ENCODE measurements at places on chromosomes 3 and 15.

DNA sequence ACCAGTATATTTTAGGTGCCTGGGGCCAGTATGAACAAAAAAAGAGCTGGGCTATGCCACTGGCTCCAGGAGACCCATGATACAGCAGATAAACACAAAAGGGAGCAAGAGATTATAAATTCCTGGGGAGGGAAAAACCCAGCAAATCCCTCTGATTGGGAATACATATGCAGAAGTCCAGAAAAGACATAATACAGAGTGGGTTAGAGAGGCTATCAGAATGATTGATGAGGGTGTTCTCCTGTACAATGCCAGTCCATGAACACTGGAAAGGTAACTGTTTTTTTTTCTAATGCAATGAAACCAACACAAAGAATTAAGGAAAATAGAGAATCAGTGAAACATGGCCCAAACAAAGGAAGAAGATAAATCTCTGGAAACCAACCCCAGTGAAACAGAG lies 5.4 kb upstream of the VPS39 start:
- DNase-seq, result no peak

DNA sequence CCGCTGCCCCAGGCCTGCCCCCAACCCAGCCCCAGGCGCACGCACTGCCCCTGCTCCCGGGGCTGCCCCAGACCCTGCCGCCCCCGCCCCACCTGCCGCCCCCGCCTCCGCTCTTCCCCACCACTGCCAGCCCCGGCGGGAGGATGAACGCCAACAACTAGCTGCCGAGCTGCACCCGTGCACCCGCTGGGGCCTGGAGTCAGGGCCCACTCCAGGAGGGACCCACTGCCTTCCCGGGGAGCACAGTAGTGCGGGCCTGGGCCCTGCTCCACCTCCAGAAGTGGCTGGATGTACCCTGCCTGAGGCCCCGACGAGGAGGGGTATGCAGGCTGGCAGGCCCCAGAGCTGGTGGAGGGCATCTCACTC lies 10.9 kb downstream of the ZBTB47 start:
- DNase-seq, result peak; percentile 61

GRCh38 chr3:55089211-55089610 lies 161.4 kb upstream of the LRTM1 start:
- no peak for DNase-seq

GRCh38 chr3:48023377-48023776 lies 7.2 kb upstream of the MAP4 start:
- no peak for DNase-seq

DNA sequence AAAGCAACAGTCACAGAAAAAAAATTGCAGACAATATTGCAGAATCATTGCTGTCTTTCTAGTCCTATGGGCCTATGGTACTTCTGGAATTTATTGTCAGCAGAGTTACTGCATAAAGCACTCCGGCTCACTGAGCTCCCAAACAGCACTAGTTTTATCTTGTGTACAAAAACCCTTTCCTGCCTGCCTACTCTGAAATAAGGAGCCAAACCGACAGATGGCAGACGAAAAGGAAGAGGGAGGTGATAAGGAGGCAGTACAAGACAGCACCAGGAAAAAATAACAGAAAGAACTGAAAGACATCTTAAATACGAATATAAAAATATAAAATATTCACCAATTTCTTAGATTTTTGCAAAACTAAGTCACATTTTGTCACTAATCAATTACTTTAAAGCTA lies 15.6 kb downstream of the HERC1 start:
- no peak for DNase-seq

GRCh38 chr3:172309741-172310427 lies 138.4 kb downstream of the GHSR start:
- no peak for DNase-seq

DNA sequence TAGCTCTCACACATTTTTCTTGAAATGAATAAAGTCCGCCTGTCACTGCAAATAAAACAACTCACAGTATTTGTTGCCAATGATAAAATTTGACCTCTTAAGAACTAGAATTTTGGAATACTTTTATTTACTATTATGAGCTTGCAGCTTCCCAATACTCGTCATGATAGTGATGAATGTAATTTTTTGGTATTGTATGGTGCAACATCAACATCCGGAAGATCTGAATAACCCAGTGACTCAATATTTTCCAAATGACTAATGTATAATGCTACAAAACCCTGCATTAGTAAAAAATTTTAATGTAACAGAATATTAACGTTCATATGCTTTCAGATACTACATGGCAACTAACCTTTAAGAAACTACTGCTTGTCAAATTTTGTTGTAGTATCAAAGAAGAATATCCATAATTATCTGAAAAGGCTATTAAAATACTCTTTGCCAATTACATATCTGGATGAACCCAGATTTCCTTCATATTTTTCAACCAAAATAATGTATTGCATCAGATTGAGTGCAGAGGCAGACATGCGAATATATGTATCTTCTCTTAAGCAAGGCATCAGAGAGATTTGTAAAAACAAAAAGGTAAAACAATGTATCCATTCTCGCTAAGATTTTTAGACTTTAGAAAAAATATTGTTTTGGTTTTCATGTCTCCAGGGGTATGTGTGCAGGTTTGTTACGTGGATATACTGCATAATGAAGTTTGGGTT lies 95.3 kb downstream of the IGF2BP2 start:
- DNase-seq, result no peak

DNA sequence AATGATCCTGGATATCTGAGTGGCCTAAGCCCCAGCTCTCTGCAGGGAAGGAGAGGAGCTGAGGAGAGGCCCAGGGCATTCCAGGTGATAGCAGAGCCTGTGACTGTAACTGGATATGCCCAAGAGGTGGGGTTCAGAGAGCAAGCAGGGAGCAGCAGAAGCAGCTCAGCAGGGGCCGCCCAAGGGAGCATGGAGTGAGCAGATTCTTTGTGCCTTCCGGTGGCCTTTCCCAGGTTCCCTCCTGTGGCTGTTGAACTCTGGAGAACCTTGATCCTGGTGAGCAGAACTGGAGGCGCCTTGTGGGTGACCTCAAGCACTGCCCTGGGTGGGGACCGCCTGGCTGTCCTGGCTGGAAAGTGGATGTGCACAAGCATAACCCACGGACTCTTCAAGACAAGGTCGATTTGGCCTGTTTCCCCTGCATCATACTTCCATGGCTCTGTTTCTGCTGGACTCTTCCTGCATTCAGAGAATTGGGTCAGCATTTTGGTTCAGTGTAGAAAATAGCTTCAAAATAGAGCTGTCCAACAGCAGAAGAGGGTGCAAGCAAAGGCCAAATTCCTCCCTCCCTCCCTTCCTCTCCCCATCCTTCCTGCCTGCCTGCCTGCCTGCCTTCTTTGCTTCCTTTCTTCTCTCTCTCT lies 76.1 kb downstream of the ARNT2 start:
- no peak for DNase-seq

DNA sequence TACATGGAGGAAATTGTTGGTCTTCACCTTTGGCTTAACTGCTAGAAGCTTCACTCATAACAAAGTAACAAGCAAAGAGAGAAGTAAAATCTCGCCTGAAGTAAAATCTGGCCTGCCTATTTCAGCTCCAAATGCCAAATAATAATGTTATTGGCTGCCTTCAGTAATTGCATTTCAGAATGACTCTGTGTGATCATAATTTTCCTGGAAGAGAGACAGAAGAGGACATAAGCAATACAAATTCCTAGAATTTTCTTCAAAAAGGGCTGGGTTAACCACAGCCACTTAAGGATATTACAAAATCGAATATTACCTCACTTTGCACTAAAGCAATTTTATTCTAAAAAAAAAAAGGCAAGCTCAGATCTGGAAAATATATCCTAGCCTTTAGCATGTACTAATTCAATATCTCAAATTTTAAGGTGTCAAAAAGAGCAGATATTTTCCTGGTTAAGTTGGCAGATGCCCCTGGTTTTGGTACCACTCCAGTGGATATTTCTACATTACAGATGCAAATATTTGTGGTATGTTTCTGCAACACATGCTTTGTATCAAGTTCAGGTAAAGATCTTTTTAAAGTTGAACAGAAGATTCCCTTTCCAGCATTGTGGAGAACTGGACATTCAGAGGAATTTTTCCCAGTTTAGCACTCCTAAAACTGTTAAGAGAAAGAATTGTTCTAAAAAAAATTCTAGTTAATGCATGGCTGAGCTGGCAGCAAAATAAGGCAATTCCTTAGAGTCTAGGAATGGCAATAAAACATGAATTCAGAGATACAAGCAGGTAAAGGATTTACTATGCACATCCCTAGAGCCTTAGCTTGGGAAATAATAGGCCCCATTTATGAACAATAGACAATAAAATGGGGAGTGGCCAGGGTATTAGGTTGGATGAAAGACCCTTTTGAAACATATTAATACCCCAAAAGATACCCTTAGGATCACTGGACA lies 116.7 kb downstream of the STAC start:
- no peak for DNase-seq

DNA sequence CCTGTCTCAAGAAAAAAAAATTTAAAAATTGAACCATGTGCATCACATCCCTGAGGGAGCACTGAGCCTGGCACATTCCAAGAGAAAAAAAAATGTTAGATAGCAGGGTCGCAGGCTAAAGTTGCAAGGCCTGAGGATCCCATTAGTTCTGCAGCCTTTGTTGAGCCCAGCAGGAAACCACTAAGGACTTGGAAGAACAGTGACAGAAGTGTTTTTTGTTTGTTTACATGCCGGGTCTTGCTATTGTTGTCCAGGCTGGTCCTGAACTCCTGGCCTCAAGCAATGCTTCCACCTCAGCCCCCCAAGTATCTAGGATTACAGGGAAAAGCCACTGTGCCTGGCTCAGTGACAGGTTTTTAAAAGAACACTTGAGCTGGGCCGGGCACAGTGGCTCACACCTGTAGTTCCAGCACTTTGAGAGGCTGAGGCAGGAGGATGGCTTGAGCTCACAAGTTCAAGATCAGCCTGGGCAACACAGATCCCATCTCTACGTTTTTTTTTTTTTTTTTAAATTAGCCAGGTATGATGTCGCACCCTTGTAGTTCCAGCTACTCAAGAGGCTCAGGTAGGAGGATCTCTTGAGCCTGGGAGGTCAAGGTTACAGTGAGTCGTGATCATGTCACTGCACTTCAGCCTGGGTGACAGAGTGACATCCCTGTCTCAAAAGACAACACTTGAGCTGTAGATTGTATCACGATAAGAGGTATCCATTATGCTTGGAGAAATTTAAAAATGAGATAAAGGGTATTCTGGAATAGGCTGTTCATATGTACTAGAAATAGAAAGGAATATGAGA lies 15.2 kb downstream of the CHAC1 start:
- DNase-seq, result peak; percentile 61

Data from H7 (cell line).